ENCODE measurements at places on chromosomes 1 and 21.

DNA sequence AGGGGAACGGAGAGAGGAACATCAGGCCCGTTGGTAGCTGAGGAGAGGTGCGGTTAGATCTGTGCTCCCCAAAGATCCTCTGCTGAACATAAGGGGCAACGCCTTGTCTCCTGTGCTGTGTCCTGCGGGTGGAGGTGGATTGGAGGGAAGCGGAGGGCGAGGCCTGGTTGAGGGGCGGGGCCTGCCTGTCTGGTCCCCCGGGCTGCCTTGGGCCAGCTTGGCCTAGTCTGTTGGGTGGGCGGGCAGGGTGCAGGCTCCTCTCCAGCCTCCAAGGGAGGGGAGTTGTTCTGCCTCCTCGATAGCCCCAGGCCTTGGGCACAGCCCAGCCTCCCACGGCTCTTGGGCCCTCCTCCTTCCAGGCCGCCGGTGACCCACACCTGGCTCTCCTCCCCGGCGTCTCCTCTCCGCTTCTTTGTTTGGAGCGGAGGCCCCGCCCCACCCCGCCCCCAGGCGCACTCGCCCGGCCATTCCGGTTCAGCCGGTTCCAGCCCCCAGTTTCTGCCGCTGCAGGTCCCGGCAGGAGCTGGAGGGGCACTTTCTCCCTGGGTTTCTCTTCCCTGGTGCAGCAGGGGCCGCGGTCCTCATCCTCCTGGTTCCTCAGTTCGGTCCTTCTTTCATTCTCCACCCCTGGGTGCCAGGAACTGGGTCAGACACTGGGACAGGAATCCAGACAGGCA lies 19.4 kb downstream of the PTPRF start:
- DNase-seq: no peak

- DNase-seq: no peak
Observed at GRCh38 chr1:44941424-44942324, 44.7 kb downstream of the EIF2B3 start.

DNA sequence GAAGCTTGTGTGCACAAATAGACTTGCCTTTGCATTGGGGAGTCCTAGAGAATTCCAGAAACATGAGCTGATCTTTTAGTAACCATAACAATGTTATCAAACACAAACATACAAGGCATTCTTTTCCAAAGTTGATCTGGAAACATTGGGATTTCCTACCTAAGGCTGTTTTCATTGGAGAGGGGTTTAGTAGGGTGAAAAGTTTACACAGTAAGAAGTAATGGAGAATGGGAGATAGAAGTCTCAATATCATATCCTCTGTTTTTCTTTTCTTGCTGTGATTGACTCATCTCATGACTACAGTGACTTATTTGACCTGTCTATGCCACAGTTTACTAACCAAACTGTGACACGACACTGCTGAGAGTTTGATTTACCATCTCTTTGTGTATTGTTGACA lies 65.6 kb upstream of the PLA2G4A start:
- DNase-seq: no peak

GRCh38 chr1:205907794-205908193 lies 35.5 kb downstream of the SLC26A9 start:
- DNase-seq: no peak

DNA sequence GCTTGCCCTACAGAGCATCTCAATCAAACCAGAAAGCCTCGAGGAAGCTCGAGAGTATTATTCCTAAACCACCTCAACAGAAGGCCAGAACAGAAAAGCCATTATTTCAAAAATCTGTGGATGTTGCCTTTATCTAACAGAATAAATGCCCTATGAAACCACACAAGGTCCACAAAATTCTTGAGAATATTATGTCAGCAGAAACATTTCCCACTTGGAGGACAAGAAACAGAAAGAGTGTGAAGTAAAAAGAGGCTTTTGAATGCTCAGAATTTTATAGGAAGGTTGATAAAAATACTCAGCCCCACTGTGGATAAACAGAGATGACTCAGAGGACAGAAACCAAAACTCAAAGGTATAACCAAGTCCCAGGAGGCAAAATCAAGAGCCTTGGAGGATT lies 146.4 kb upstream of the LRRC7 start:
- no peak for DNase-seq

GRCh38 chr1:246034630-246035029 lies 472.4 kb downstream of the SMYD3 start:
- no peak for DNase-seq

GRCh38 chr1:10450156-10450814 lies 454 bp downstream of the CORT start:
- DNase-seq: no peak

DNA sequence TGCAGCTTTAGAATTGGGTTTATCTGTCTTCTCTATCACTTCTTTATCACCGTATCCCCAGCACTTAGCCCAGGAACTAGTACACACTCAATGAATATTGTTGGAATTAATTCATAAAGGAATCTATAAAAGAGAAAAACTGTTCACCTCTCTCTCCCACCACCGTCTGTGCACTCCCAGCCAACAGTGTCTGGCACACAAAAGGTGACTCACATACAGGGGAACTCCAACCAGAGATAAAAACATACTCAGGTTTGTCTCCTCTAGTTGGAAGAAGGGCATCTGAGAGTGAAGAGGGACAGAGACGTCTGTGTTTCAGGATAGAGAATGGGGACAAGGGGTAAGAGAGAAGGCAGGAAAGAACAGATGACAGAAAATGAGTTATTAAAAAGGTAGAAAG lies 10.0 kb downstream of the ITLN1 start:
- DNase-seq: no peak

DNA sequence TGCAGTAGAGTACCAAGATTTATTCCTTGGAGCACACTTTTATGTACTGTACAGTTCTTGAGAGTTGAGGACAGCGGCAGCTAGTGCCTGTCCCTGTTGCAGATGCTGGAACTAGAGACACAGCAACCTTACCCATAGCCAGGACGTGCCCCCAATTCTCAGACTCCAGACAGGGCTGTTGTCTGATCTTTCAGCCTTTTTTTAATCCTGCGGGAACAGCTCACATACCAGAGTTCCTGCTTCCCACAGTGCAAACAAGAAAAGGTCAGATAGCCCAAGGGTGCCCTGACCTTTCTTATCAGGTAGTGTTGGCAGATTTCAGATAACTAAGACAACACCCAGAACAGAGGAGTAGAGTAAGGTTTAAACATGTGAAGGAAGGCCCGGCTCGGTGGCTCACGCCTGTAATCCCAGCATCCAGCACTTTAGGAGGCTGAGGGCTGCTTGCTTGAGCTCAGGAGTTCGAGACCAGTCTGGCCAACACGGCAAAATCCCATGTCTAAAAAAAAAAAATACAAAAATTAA lies 78.5 kb downstream of the DOP1B start:
- no peak for DNase-seq

DNA sequence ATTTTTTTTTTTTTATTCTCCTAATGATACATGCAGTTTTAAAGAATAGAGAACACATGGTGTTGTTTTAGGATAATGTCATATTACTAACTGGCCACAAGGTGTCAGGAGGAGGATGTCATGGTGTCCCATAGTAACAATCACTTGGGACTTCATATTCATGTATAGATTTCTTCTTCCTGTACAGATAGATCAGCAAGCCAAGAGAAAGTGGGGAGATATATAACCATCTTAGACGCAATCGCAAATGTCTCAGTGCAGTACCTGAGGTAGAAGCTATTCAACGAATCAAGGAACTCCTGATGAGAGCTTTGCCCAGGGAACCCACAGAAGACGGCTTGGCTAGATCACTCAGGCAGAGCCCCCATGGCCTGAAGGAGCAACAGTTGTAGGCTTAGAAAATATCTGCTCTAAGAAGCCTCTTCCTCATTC lies 12.3 kb downstream of the OR2T11 start:
- DNase-seq: no peak

GRCh38 chr1:17587693-17588047 lies 48.2 kb downstream of the ARHGEF10L start:
- no peak for DNase-seq

- no peak for DNase-seq
Observed at GRCh38 chr1:222767152-222767571, 30.2 kb downstream of the FAM177B start.

- no peak for DNase-seq
Observed at GRCh38 chr1:21696931-21697330, 27.8 kb upstream of the RAP1GAP start.

GRCh38 chr1:237799762-237800474 lies 90.8 kb downstream of the ZP4 start:
- DNase-seq: no peak

GRCh38 chr1:49765034-49765433 lies 258.7 kb downstream of the AGBL4 start:
- DNase-seq: no peak

GRCh38 chr1:12450756-12451559 lies 167.1 kb downstream of the DHRS3 start:
- no peak for DNase-seq

DNA sequence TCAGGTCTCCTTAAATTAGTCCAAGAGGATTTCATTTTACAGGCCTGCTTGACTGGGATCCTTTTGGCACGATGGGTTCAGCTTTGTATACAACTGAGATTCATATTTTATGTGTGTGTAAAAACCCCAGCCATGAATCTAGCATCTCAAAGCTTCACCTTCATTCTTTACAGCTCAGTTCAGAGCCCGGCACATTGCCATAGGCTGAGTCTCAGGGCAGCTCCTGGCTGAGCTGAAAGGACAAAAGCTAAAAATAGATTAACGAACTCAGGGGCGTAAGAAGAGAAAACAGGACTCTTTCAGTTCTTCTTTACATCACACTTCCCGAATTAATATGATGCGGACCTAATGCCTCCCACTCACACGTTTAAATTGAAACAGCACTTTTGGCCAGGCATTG lies 262.8 kb upstream of the PBX1 start:
- no peak for DNase-seq

Measured in amygdala (tissue), 56 donors.